8988T (cell line): ENCODE measurements at places on chromosomes 12 and 14.

- DNase-seq = no peak
These were observed 74.8 kb downstream of the EEA1 start for GRCh38 chr12:92854344-92854743.

- DNase-seq = no peak
These were observed 1.2 kb downstream of the ACTR6 start for GRCh38 chr12:100201604-100202423.

DNA sequence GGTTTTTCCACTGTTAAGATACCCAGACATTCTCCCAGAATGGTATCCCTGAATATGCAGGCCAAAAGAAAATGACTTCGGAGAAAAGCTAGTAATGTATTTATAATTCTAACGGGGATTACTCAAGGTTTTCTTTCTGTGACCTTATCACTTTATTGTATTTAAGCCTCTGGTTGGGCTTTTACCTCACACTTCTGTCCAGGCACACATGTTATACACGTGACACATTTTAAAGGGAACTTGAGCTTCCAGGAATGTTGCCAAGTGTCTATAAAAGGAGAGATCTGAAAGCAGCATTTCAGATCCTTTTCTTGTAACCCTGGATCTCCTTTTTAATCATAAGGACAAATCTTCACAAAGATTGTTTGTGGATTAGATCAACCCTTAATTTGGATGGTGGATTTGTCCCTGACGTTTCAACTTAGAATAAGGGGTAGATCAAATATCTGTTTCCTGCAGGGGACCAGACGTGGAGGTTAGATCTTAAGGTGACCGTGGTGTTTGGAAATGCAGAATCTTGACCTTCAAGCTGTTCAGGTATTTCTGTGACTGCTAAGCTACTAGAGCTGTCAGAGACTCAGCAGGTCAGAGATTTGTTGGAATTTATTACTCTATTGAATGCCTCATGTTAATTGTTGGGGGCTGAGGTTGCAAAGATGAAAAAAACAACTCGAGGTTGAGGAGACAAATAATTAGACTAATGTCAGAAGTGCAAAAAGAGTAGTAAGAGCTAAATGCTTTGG, 1.5 kb downstream of the CIPC start:
- no peak for DNase-seq

- no peak for DNase-seq
These were observed 78.5 kb downstream of the ARL6IP4 start for GRCh38 chr12:123058980-123059379.

- DNase-seq = no peak
These were observed 2.3 kb downstream of the RPS6KA5 start for GRCh38 chr14:91058042-91058581.
